ENCODE measurements at places on chromosomes 4 and X. TPM values are rescaled to one million over a fixed set of nuclear protein-coding genes. Genes with fewer than 3 reads are reported as not detected.

Gene ARHGAP36
- polyA plus RNA-seq: 0.17 TPM

Gene CYTL1
- 17.8 TPM for polyA plus RNA-seq

Gene PRKX
- polyA plus RNA-seq: 12.1 TPM

DNA sequence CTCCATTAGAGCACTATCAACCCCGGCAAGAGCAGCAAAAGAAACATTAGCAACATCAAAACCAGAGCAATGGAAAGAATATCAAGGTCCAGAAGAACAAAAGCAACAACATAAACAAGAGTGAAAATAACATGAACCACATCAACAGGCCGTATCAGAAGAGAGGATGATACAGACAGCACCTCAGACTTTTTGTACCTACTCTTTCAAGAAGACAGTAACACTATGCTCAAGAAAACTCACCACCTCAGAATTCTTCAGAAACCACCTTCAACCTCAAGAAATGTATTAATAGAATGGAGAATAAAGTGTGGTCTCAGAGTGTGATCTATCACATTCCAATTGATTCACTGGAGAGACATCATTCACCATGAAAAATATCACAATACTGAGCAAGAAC lies 46.5 kb downstream of the VSIG4 start:
- DNase-seq: no peak

- DNase-seq: no peak
These were observed 138.0 kb downstream of the ADAMTS3 start for GRCh38 chr4:72430988-72431387.

DNA sequence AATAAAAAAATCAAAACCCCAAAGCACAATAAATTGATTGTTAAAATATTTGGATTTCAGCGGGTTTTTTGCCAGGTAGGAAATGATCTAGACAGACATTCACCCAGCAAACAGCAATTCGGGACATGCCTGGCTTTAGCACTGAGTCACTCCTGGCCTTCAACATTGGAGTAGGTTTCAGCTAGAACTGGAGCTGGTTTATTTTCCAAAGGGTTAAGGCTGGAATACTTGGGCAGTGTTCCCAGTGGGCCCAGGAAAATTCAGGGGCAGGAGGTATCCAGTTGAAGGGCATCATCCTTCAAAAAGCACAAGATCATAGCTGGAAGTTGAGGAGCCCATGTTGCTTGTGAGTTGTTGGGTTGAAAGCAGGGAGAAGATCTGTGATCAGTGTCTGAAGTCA lies 41.0 kb downstream of the TXLNG start:
- no peak for DNase-seq

GRCh38 chr4:45453258-45453853 lies 670.5 kb downstream of the GABRG1 start:
- DNase-seq: no peak

Data from left lung (tissue), 14 donors.